ENCODE measurements at places on chromosomes 5 and 9.

DNA sequence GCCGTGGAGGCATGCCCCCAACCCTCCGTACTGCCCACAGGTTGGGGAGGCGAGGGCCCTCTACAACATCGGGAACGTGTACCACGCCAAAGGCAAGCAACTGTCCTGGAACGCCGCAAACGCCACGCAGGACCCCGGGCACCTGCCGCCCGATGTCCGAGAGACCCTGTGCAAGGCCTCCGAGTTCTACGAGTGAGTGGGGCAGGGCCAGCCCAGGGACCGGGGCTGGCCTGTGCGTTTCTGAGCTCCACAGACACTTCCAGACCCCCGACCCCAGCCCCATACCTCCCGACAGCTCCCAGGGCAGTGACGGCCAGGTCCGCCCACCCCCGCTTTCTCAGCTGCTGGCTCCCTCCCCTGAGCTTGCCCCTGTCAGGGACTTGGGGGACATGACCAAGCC lies 9.5 kb downstream of the GPSM1 start:
- no peak for DNase-seq

DNA sequence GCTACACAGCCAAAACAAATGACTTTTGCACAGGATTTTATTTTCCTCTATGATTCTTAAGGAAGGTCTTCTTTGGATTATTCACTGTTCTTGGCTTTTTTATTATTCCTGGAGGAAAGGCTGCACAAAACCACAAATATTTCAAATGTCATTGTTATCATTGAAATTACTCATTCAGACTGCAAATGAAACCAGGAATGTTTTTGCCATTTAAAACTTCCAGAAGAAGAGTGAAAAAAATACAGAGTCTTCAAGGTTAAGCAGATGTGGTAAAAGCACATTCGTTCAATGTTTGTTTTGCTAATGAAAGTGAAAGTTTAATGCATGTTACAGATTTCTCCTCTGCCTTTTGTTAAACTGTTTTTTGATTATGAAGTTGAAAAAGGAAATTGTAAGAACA lies 238.2 kb downstream of the TLE4 start:
- no peak for DNase-seq

DNA sequence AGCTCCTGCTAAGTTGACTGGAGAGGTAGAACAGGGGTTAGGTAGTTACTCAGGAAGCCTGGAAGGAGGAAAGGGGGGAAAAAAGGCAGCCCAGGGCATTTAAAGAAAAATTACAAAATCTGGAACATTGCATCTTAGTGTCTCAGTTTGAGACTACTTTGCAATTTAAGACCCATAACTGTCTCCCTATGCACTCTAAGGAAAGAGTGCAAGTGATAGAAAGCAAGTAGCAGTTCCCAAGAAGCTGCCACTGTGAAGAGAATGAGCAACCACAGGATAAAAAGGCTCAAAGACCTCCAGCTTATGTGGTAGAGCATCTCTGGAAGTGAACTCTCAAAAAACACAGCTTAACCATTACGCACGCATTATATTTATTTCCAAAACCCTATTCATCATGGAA lies 141.8 kb downstream of the SLCO4C1 start:
- DNase-seq: no peak

DNA sequence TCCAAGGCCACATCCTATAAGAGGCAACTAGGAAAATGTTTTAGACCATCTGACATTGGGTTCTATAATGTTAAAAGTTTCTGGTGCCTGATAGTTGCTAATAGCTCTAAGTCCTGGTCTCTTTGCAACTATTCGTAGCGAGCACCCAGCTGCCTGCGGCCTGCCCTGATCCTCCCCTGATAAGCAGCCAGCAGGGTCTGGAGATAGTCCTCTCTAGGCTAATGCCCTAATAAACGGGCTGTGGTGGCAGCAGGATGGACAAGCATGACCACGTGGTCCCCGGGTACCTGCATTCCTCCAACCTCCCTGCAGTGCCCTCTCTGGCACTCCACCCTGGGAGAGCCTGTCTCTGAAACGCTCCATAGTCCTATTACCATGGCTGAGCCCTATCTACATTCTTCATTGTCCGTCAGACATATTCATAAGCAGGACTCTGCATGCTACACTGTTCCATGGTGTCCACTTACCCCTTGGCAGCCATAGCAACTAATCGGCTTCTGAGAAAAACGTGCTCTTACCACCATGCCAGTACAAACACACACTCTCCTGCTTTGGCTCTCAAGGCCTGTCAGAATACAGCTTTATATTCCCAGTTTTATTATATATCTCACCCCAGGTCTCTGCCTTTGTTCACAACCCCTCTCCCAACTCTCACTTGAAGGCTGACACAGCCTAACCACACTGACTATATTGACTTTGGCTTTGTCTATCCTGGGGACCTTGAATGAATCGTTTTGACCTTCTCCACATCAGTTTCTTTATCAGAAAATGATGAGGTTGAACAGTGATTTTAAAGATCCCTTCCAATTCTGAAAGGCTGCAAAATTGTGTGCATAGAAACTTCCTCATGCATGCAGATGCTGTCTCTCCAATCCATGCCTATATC lies 49.9 kb upstream of the DAPK1 start:
- DNase-seq: peak; percentile 81

DNA sequence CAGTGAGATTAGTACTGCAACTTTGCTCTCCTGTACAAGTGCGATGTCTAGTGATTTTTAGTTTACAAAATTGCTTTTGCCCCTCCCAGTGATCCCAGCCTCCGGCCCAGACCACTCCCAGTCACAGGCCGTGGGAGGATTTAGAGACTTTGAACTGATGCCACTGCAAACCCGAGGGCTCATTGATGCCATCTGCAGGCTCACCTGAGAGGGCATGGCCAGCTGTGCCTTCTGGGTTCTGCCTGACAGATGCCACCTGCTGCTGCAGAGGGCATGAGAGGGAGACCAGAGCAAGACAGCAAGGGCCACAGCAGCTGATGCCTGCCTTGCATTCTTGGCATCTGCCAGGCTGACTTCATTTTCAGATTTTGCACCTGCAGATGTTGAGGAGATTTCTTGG lies 593.8 kb downstream of the CDK5RAP2 start:
- peak; percentile 58 for DNase-seq

All from NCI-H1092 treated with DMSO at 0.1 percent for 48 hours (cell line).